ENCODE measurements at places on chromosomes 4 and X. TPM values are rescaled to one million over a fixed set of nuclear protein-coding genes. Genes with fewer than 3 reads are reported as not detected.

Gene ASB12
- 0.17 TPM for total RNA-seq

Gene PPP2R2C
- total RNA-seq = 0.34 TPM

Gene FOXR2
- not detected for total RNA-seq

Gene ABCB7
- total RNA-seq = 19.2 TPM

Gene NPY2R
- total RNA-seq = not detected

Gene FRAS1
- total RNA-seq = 0.26 TPM

Gene MEPE
- not detected for total RNA-seq

Gene ENAM
- 0.94 TPM for total RNA-seq

Gene KDR
- 0.16 TPM for total RNA-seq

Gene TMEM271
- not detected for total RNA-seq

Gene ADH4
- not detected for total RNA-seq

Gene POU4F2
- not detected for total RNA-seq

Gene SOD3
- total RNA-seq = 22.5 TPM

Gene RPL9
- total RNA-seq = 516 TPM

Gene GLRB
- 1.7 TPM for total RNA-seq

Gene MAGEA2
- not detected for total RNA-seq

Gene MAGEA11
- total RNA-seq = not detected

Gene SYN1
- total RNA-seq = 0.09 TPM

Gene STEEP1
- 43.1 TPM for total RNA-seq

Gene GAGE12D
- not detected for total RNA-seq

Gene ZAR1
- not detected for total RNA-seq

Gene AWAT2
- not detected for total RNA-seq

Gene DNAAF6
- not detected for total RNA-seq

Gene NPY5R
- not detected for total RNA-seq

Gene EGF
- total RNA-seq = 0.26 TPM

Gene ADGRG2
- under 0.01 TPM for total RNA-seq

Gene LPAR4
- 0.34 TPM for total RNA-seq

Gene GYG2
- 2.6 TPM for total RNA-seq

Gene ITM2A
- 2.1 TPM for total RNA-seq

Data from bronchial smooth muscle cell (primary cell).